ENCODE measurements at places on chromosomes 12 and 14.

DNA sequence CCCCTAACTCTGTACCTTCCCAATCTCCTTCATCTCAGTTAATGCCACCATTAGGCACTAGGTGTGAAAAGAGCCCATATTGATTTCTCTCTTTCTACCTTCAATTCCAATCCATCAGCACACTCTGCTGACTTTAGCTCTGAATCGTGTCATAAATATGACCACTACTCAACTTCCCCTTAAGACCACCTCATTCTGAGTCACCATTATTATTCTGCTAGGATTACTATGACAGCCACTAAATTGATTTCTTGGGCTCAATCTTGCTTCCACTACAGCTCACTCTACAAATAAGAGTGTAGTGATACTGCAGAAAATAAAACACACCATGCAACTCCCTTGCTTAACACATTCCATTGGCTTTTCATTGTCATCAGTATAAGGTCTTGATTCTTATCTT, 1449.0 kb upstream of the FLRT2 start:
- DNase-seq: no peak

DNA sequence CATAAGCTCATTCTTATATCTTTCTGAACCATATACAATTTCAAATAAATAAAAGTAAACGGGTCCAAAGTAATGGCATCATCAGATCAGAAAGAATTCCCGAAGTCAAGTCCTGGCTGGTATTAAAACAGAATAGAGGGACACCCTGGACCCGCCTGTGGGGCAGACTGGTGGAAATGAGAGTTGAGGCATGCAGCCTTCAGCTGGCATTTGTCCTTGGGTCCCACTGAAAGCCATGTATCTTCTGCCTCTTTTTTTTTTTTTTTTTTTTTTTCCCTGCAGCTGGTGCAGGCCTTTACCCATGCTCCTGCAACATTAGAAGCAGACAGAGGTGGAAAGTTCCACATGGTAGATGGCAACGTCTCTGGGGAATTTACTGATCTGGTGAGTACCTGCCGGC, 9.9 kb downstream of the AHSA1 start:
- no peak for DNase-seq

GRCh38 chr12:65311260-65311659, 32.8 kb downstream of the MSRB3 start:
- DNase-seq: no peak

- peak; percentile 18 for DNase-seq
These were observed 65.6 kb downstream of the CCDC88C start for GRCh38 chr14:91352053-91352452.

GRCh38 chr12:62860501-62861411, 74.2 kb downstream of the PPM1H start:
- no peak for DNase-seq

DNA sequence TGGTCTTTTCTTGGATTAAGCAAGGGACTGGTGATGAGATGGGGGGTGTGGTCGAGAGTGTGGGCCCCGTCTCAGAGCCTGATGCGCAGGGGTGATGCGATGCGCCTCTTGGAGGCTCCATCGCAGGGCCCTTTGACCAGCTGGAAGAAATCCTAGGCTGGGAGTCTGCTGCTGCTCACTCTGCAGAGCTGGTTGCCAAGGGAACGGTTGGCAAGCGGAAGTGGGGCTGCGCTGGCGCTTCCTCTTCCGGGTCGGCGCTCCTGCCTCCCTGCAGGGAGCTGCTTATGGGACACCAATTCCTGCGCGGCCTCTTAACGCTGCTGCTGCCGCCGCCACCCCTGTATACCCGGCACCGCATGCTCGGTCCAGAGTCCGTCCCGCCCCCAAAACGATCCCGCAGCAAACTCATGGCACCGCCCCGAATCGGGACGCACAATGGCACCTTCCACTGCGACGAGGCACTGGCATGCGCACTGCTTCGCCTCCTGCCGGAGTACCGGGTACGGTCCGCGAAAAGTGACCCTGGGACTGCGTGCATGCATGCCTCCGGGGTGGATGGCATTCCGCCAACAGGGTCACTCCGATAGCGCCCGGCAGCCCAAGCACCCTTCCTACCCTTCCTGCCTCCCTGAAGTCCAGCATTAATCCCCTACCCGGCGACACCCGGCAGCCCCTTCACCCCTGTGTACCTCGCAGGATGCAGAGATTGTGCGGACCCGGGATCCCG, at the start of gene MYG1:
MYG1 (plus strand) TSS at position 242 of the 727 bp plus-strand sequence; CDS start at position 285, 43 bp downstream.
- DNase-seq: peak; percentile 77

GRCh38 chr12:49585477-49586459, 17.8 kb upstream of the MCRS1 start:
- DNase-seq: no peak

Data from astrocyte (in vitro differentiated cells and primary cell).